ENCODE measurements at places on chromosomes 6 and 20.

DNA sequence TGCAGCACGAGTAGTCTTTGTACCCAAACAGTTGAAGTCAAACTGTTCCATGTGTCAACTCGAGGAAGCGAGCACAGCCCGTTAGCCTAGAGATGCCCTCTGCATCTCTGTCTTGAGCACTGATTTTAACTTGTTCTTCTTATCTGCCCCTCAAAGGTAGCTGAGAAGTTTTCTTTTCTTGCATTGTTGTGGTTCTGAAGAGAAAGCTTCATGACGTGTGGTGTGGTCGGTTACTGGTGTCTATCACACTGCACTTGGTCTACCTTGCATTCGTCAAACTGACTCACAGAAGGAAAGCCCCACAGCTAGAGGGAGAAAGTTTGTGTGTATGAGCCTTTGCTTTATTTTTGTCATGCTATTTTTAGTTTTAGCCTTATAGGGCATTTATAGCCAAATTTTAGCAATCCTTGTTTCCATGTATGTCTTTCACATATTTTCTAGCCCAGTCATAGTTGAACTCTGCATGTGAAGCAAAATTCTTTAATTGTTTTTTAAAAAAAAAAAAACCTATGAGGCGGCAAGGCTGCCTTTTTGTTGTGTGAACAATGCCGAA lies 115.1 kb downstream of the JAG1 start:
- peak; percentile 84 for DNase-seq

GRCh38 chr20:57772349-57772964 lies 62.6 kb upstream of the PMEPA1 start:
- DNase-seq: peak; percentile 95

- no peak for DNase-seq
Measured at GRCh38 chr20:48411245-48411644, 416.6 kb downstream of the PREX1 start.

GRCh38 chr20:57996465-57996864 lies 232.0 kb downstream of the ANKRD60 start:
- DNase-seq: no peak

DNA sequence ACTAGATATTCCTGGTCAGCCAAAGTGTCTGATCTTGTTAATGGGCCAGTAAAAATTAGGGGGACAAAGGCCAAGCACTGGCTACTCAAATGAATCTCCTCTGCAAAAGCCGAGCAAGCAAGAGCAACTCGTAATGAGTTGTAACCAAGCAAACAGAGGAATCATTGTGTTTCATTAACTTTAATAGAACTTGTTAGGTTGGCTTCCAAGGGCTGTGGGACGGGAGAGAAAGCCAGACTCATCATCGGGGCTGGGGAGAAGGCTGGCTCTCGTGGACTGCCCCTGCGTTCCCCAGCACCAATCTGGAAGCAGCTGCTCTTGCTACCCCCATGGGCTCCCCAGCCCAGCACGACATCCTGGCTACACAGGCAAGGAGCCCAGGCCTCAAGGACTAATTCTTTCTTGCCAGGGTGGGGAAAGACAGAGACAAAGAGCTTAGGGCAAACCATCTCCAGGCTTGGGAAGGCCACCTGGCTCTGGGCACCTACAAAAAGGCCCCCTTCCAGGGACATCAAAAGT lies 10.5 kb upstream of the SCUBE3 start:
- DNase-seq: no peak

All from HT1080 (cell line).